ENCODE measurements at places on chromosomes 3 and 15.

- no peak for DNase-seq
Observed at GRCh38 chr3:27589795-27590194, 105.6 kb upstream of the SLC4A7 start.

- no peak for DNase-seq
Observed at GRCh38 chr15:48191574-48192225, at the start of gene CTXN2. TSS of gene CTXN2 (plus strand) at chr15:48191665. CDS start at chr15:48201301, 9,636 bp downstream.

DNA sequence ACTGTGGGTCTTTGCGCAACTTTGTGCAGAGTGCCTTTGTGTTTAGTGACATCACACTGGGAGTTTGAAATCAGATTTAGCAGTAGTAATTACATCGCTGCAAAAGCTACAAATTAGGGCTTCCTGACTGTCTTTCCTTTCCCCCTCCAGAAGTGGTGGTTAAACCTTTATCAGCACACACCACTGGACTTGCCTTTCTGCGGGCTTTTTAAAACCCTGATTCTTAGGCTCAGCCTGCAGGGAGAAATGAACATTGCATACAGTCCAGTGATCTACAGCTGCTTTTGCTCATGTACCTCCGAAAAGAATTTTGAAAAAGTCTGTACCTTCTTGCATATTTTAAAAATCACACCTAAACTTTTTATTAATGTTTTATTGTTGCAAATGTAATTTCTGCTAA lies 219.7 kb upstream of the NAALADL2 start:
- no peak for DNase-seq

- no peak for DNase-seq
Observed at GRCh38 chr3:139586420-139587017, 47.0 kb upstream of the RBP1 start.

GRCh38 chr15:77846986-77847385 lies 214.3 kb upstream of the LINGO1 start:
- DNase-seq: no peak

GRCh38 chr3:28645149-28645548 lies 296.5 kb upstream of the AZI2 start:
- DNase-seq: no peak

GRCh38 chr3:151877269-151877668 lies 3.8 kb downstream of the SUCNR1 start:
- no peak for DNase-seq

- DNase-seq: no peak
Observed at GRCh38 chr15:79969146-79969545, 1.9 kb downstream of the BCL2A1 start.

GRCh38 chr3:8990266-8991215 lies 27.3 kb upstream of the RAD18 start:
- no peak for DNase-seq

- no peak for DNase-seq
Observed at GRCh38 chr3:13822042-13822441, 57.8 kb downstream of the WNT7A start.

DNA sequence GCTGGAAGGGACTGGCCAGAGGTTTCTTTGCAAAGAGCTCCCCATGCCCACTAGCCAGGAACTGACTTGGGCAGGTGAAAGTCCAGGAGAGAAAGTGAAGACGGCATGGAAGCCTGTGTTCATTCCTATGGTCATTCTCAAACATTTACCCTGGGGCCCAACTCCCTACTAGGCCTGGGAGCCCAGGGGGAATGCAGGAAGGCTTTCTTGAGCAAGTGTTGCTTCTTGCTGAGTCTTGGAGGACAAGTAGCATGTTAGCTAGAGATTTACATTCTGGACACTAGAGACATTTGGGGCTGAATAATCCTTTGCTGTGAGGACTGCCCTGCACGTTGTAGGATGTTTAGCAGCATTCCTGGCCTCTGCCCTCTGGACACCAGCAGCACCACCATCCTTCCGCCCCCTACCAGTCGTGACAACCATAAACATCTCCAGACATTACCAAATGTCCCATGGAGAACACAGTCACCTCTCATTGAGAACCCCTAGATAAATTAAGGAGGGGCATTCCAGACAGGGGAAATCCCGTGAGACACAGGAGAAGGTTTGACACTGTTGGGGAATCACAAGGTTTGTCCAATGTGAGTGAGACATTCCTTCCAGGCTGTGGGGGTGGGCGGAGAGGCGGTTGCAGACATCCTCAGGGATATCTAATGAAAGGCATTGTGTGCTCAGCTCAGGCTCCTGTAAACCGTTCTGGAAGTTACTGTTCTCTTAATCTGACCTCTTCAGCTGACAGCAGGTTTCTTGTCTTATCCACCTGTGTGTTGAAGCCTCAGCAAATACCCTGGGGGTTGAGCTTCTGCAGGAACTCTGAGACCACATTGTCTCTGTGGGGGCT lies 236.2 kb downstream of the TLE3 start:
- no peak for DNase-seq

DNA sequence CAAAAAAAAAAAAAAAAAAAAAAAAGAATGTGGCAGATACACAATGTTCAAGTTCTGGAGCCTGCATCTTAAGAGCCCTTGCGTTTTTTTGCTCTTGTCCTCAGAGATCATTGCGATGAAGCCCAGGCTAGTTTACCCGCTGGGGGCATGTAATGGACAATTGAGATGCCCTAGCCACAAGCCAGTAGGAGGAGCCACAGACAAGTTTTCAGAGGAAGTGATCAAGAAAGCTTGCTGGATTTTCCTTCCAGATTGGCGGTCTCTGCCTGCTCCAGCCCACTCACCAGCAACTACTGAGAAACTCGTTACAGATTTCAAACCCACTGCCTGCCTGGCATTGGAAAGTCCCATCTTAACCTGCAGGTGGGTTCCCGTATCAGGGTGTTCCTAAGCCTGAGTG lies 192.1 kb upstream of the EOMES start:
- no peak for DNase-seq

DNA sequence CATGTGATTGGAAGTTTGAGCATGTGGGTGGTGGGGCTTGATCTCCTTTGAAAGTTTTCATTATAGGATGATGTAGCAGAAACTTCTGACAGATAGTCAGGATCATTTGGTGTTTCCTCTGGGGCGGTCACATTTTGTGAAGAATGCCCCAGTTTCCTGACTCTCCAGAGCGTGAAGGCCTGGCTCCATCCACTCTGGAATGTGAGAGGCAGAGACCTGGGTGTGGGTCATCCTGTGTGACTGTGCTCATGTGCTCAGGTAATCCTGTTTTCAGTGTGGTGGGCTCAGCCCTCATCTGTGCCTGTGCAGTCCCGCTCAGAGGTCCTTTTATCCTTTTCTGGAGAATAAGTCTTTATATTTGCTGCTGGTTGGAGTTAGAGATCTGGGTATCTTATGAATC lies 81.0 kb downstream of the RGMA start:
- no peak for DNase-seq

DNA sequence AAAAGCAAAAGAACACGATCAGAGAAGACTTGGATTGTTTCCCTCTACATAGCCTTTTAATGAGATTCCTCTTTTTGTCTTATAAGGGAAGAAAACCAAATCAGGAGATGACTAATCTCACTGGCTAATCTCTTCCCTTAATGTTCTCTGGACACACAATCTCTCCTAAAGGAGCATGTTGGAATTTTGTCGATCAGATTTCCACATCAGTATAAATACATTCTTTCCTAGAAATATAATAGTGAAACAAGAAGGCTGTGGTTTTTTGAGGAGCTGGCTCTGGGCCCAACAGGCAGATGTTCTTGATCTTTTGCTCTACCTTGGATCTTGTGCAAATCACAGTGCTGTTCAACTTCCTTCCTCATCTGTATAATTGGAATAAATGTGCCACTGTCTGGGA lies 94.0 kb downstream of the GTPBP8 start:
- no peak for DNase-seq

- no peak for DNase-seq
Observed at GRCh38 chr3:12579456-12579855, 22.6 kb downstream of the MKRN2 start.

All from K562 (cell line).